LNCaP clone FGC (cell line): ENCODE measurements at places on chromosomes 6 and 20.

DNA sequence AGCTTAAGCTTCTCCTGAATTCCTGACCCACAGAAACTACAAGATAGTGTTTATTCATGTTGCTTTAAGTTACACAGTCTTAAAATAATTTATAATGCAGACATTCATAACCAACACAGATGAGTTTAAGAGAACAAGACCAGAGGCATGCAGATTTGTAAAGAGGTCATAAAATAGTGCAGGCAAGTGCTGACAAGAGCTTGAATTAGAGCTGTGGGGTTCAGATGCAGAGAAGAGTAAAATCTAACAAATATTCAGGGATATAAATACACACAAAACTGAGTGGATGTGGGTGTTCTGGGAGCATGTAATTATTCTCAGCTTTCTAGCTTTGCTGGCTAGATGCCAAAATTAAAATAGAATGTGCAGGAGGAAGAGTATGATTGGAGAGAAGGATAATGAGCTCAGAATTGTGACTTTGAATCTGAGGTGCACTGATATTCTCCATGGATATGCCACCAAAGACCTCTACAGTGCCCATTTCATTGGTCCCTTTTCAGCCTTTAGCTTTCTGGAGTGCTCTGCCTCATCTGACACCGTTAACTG, 291.9 kb upstream of the SGK1 start:
- no peak for DNase-seq

- peak; percentile 88 for DNase-seq
Observed at GRCh38 chr6:131652472-131652871, 15.4 kb downstream of the ENPP3 start.

DNA sequence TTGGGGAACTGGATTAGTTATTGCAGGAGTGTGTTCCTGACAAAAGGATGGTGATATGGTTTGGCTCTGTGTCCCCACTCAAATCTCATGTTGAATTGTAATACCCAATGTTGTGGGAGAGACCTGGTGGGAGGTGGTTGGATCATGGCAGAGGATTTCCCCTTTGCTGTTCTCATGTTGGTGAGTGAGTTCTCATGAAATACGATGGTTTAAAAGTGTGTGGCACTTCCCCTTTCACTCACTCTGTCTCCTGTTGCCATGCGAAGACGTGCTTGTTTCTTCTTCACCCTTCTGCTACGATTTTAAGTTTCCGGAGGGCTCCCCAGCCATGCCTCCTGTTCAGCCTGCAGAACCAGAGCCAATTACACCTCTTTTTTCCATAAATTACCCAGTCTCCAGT, 16.2 kb upstream of the TREM1 start:
- no peak for DNase-seq

- DNase-seq: no peak
Observed at GRCh38 chr6:23410439-23410838, 715.6 kb upstream of the NRSN1 start.

- no peak for DNase-seq
Observed at GRCh38 chr6:75219263-75219662, 13.4 kb upstream of the COL12A1 start.

DNA sequence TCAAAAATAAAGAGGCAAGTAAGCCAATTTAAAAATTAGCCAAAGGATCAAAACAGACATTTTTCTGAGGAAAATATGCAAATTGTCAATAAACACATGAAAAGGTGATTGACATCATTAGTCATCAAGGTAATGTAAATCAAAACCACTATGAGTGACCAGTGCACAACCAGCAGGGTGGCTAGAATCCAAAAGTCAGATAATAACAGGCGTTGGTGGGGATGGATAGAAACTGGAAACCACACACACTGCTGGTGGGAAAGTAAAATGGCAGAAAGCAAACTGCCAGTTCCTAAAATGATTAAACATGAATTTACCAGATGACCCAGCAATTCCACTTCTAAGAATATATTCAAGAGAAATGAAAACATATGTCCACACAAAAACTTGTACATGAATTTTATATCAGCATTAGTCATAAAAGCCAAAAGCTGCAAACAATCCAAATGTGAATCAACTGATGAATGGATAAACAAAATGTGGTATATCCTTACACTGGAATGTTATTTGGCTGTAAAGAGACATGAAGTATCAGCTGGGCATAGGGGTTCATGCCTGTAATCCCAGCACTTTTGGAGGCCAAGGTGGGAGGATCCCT, 74.8 kb upstream of the MBOAT1 start:
- no peak for DNase-seq

GRCh38 chr6:167761794-167762258, 64.9 kb upstream of the AFDN start:
- DNase-seq: no peak

DNA sequence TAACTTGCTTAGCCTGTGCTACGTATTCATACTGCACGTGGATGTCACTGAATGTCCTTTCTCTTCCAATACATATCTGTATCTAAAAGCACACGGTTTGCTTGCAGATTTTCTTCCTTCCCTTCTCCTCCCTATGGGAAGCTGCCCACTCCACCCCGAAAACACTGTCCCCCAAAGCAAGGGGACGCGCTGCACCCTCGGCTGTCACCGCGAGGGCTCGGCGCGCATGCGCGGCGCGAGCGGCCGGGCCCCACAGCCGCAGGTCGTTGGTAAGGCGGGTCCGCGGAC, 659 bp downstream of the TMX4 start:
- no peak for DNase-seq

DNA sequence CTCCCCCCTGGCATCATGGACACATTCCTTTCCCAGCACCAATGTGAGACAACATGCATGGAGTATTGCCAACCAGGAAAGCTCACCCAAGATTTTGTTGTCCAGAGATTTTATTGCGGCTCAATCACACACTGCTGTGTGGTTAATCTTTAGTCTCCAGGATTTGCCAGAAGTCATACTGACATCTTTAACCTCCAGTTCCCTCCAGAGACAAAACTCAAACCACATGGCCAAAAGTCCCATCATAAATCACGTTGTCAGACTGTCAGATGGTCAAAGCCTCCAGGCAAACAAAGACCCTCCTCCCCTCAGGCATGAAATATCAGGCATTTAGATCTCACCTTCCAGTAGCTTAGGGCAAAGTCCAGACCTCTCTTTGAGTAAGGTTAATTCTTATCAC, 97.3 kb upstream of the OPRM1 start:
- no peak for DNase-seq

DNA sequence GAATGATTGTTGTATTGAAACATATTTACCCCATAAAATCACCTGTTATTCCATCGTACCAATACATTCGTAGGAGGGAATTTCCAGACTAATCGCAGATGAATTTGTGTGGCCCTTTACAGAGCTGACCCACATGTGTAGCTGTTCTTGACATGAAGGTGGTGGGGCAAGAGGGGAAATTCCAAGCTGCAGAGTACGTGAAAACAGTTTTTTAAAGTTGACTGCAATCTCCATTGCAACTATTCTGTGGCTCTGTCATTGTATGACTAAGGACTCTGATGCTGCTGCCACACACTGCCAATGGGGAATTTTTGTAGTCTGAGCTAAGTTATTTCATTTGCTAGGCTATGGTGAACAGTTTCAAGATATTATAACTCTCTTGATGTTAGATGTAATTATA, 46.4 kb upstream of the ADTRP start:
- DNase-seq: no peak

DNA sequence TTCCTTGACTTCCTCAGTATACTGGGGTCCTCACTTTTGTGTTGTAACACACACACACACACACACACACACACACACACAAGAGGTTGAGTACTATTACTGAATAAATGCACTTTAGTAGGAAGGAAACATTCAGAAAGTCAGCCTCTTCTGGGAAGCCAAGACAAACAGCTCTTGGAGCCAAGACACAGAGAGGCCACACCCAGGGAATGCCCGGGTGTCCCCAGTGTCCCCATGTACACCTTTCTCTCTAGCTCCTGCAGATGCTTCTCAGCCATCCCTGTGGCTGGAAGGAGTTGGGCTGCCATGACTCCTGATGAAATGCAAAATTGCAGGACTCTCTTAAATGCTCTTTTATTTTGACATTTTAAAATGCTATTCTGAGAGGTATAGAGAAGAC, 70.5 kb downstream of the PPP1R14C start:
- no peak for DNase-seq
